ENCODE measurements at places on chromosomes 3 and 15.

- peak; percentile 32 for DNase-seq
Observed at GRCh38 chr3:163056874-163057497, 1560.4 kb downstream of the OTOL1 start.

GRCh38 chr3:11430624-11431023, 158.4 kb downstream of the ATG7 start:
- no peak for DNase-seq

GRCh38 chr3:65828706-65829105, 210.0 kb downstream of the MAGI1 start:
- DNase-seq, result no peak

GRCh38 chr3:27576171-27576570, 92.0 kb upstream of the SLC4A7 start:
- no peak for DNase-seq

DNA sequence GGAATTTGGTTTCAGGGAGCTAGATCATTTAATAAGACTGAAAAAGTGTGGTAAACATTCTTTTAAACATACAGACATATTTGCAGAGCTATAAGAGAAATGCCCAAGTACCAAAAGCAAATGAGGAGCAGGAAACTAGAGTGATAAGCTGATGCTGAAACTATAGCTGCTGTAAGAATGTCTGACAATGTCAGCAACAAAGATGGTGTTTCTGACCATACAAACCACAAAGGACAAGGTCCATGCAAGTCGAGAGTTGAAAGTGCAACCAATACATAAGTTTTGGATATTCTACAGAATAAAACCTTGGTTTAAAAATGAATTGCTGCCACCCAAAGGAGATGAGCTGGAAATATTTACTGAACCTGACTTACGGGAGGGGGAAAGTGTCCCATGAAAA, 610.2 kb downstream of the TBL1XR1 start:
- DNase-seq, result no peak

GRCh38 chr3:177196008-177196455, 1.2 kb downstream of the TBL1XR1 start:
- peak; percentile 18 for DNase-seq

DNA sequence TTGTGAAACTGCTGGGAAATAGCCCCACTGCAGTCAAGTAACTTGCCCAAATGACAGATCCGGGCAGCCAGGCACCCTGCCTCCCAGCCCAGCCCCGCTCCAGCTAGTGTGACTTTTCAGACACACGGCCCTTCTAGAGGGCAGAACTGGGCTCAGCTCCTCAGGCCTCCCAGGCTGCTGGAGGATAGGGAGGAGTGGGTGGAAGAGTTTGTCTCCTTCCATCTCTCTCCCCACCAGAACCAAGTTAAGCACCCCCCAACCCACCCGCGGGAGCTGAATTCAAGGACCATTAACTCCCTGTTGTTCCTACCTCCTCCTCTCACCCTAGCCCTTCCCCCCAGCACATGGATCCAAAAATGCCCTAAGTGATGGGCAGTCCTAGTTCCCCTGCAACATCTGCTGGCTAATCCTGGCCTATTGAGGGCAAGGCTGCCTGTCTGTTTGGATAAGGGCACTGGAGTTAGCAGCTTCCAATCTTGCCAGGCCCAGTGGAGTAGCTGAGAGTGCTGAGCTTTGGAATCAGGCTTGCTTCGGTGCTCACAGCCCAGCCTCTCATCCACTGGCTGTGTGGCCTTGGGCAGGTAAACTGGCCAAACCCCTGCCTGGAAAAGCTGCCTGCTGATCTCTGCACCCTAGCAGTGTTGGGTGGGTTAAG, 3.1 kb downstream of the CCDC33 start:
- DNase-seq, result no peak

DNA sequence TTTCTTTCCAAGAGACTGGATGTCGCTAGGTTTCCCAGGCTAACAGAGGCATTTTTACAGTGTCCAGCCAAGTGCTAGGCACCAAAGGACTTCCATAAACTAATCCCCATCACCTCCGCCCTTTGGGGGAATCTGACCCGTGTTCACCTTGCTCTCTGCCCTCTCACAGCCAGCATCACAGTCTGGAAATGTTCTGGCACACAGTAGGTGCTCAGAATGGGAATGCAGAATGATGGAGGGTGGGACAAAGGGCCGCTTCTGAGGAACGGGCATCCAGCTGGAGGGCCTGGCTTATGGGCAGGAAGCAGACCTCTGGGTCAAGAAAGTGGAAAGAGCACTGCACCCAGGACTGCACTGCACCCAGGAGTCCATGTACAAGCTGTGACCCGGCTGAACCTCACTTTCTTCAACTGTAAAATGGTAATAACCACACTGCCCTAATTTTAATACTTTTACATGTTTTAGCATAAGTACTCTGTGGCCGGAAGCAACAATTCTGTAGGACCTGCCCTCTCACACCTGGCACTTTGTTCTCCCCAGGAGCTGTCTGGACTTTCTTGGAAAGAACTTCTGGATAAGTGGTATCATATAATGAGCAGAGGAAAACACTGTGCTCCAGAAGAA, 901 bp upstream of the NMB start:
- no peak for DNase-seq

DNA sequence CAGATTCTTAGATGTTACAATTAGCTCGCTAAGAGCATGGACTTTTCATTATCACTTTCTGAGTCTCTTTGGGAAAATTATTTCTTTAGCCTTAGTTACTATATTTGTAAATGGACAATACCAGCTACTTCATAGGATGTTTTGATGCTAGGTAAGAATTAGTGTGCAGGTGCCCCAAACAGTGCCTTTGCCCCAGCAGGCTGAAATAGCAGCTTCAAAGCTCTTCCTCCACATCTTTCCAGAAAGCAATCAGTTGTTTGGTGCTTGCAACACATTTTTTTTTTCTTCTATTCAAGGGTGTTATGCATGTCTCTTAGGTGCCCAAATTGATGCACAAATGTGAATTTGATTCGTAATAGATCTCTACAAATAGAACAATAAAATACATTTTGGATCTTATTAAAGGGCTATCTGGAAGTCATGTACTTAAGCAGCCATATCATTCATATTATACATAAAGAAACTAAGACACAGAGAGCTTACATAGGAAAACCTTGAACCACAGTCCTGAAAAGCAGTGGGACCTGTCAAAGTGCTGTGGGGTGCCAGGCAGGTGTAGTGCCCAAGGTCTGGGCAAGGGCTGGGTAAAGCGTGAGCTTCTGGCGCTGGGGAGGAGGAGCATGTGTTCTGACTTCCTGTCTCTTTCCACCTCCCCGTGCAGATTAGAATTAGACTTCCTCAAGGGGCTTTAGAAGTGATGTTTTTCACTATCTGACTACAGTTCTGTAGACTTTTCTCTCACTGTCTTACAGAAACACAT, 62.9 kb downstream of the FNDC3B start:
- DNase-seq, result peak; percentile 17

DNA sequence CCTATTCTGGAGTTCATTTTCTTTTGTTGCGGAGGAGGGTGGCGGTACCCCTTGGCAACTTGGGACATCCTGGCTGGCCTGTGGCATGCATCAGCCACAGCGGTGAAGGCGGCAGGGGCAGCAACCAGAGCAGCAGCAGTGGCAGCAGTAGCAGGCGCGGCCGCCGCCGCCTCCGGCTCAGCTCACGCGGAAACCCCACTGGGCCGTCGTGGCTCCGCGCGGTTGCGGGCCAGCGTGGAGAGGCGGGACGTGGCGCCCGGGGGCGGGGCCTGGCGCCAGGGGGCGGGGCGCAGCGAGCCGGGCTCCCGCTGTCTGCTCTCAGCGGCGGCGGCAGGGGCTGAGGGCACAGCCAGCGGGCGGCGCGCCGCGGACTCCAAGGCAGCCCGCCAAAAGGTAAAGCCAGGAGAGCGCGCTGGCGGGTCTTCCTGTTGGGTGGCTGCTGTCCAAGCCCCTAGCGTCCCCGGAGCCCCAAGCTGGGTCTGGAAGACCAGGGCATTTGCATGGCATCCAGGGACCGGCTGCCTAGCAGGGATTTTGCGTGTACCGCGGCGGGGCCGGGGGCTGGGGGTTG, 334.4 kb upstream of the THRB start:
- DNase-seq, result no peak

- DNase-seq, result no peak
Observed at GRCh38 chr3:147655236-147655635, 246.1 kb downstream of the ZIC1 start.

DNA sequence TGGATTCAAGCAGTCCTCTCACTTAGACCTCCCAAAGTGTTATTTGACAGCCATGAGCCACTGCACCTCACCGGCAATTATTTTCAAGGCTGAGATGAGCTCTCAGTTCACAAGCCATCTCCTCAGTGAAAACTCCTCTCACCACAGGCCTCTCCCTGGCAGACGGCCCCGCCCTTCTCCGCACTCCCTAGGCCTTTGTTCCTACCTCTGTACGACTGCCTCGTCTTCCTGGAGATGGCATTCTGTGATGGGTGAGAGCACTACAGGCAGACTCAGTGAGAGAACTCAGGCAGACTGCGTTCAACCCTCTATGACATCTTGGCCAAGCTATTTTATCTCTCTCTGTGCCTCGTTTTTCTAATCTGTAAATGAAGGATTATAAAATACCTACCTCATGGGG, 67.0 kb upstream of the TPM1 start:
- no peak for DNase-seq

- DNase-seq, result peak; percentile 71
Observed at GRCh38 chr3:42701371-42702065, 1.1 kb downstream of the HHATL start.

GRCh38 chr3:25396251-25396650, 31.8 kb upstream of the RARB start:
- DNase-seq, result no peak

- DNase-seq, result no peak
Observed at GRCh38 chr3:55467099-55467498, 20.0 kb downstream of the WNT5A start.

DNA sequence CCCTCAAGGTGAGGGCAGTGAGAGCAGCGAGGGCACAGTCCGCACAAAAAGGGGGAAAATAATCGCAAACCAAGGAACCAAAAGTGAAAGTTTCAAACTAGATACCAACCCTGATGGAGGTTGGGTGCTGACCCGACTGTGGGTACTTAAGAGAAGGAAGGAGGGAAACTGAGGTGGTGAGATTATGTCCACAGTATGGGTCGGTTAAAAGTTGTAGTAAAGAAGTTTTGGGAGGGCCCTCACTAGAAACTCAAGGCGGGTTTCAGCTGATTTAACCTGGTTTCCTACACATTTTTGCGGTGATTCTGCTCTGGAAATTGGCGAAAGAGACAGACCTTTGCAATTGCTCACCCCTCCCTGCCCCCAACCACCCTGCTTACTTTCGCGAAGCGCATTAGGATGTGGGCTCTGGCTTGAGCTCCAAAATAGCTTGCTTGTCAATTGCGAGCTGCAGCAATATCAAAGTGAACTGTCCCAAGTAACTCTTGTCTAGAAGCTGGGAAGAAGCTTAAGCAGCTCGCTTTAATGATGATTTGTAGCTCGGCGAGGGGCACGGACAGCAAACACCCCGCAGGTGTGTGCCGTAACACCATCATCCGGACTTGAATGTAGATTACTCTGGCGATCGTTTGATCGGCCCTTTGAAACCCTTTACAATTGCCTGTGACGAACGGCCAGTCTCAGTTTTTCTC, 15.8 kb downstream of the SOX2 start:
- DNase-seq, result no peak

DNA sequence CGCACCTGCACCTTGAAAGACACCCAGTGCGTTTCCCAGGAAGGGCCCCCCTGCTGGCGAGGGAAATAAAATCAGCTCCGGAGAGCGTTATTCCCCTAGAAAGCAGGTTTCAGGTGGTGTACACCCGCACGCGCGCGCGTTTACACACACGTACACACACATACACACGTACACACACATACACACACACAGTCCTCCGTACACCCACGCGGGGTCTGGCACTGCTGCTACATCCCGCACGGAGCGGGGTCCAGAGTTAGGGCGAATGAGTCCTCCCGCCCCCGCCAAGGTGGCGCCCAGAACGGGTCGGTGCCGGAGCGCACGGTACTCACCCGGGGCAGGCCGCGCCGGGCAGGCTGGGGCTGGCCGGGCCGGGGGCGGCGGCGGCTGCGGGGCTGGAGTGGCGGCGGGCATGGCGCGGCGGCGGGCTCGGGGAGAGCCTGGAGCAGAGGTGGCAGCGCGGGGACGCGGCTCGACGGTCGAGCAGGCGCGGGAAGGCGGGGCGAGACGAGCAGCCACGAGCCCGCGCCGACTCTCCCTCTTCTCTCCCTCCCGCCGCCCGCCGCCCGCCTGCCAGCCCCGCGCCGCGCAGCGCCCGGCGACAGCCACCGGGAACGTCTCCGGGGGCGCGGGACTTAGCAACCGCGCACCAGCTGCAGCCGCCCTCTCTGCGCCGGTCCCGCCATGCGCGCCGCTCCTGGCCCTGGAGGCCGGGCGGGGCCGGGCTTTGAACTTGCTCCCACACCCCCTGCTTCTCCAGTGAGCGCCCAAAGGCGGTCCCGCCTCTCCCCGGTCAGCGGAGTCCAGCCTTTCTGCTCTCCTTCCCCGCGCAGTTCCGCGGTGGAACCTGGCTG, at the start of gene DCLK3:
Gene DCLK3 (minus strand): TSS at position 704 of the 854 bp plus-strand sequence. CDS start 290 bp downstream, at position 414.
- DNase-seq, result peak; percentile 21

DNA sequence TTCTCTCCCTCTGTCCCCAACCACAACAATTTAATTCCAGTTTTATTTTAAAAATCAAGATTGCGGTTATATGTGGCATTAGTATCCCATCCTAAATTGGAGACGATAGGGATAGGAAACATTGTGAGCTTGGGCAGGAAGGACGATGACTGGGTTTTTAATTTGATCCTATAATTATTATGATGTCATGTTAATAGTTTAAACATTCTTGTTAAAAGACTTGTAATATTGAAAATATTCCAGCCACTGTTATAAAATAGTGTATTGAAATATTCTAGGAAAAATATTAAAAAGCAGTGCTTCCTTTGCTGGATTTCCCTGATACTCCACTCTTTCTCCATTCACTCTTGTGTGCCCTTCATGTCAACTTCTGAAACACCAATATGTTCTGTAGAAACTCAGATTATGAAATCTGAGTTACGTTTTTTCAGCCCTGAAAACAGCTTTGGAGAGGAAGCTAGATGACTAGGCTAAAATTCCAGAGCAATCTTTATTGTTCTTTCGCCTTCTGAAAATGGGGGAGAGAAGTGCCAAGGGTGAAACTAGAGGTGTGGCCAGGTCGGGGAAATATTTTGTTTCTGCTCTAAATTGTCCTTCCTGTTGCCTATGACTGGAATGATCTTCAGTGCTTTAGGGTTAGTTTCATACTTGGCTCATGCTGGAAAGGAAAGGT, 46.1 kb upstream of the MAP3K13 start:
- no peak for DNase-seq

DNA sequence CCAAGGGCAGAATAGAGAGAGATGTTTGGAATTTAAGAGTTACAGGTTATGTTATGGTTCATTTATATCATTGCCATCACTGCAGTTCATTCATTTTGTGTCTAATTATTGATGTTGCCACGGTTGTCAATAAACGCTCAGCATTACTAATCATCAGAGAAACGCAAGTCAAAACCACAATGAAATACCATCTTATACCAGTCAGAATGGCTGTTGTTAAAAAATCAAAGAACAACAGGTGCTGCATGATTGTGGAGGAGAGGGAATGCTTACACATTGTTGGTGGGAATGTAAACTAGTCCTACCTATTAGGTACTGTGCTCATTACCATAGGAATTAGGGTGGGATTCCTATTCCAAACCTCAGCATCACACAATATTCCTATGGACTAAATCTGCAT, 350.5 kb downstream of the TIGIT start:
- no peak for DNase-seq

All from activated CD4-positive, alpha-beta T cell treated with anti-CD3 and anti-CD28 coated beads, Interleukin-2, amount 50 U/mL, for 48 hours (primary cell).